ENCODE measurements at places on chromosomes 4 and X. TPM values are rescaled to one million over a fixed set of nuclear protein-coding genes. Genes with fewer than 3 reads are reported as not detected.

- peak; percentile 7 for DNase-seq
- H3K27me3 ChIP-seq = no peaks in the 10 kb centered on the region
- H3K4me3 ChIP-seq = peak overlapping the region; percentile 30
- no peaks in the 10 kb centered on the region for H3K4me1 ChIP-seq
- H3K27ac ChIP-seq = peak overlapping the region; percentile 22
Measured at GRCh38 chr4:187814737-187815465, 180.7 kb upstream of the ZFP42 start.

PLAC8 gene
- 0.84 TPM for total RNA-seq

DNA sequence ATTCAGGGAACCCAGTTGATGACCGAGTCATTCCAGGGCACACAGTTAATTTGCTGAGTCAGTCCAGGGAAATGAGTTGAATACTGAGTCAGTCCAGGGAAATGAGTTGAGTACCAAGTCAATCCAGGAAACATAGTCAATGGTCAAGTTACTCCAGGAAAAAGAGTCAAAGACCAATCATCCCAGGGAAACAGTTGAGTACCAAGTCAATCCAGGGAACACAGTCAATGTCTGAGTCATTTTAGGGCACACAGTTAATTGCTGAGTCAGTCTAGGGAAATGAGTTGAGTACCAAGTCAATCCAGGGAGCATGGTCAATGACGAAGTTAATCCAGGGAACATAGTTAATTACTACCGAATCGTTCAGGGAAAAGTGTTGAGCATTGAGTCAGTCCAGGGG lies 754.4 kb downstream of the NLGN4X start:
- H3K4me1 ChIP-seq = no peaks in the 10 kb centered on the region
- no peak for DNase-seq
- H3K36me3 ChIP-seq = no peaks in the 10 kb centered on the region
- H3K4me3 ChIP-seq = no peak overlapping the region

- no peaks in the 10 kb centered on the region for H3K4me1 ChIP-seq
- no peak overlapping the region for H3K27ac ChIP-seq
- no peaks in the 10 kb centered on the region for H3K36me3 ChIP-seq
- no peaks in the 10 kb centered on the region for H3K27me3 ChIP-seq
- no peak overlapping the region for H3K4me3 ChIP-seq
- DNase-seq = peak; percentile 2
Measured at GRCh38 chr4:45648846-45649245, 475.0 kb downstream of the GABRG1 start.

EPHA5 gene
- total RNA-seq = 0.66 TPM

PRSS12 gene
- total RNA-seq = 7.1 TPM

DNA sequence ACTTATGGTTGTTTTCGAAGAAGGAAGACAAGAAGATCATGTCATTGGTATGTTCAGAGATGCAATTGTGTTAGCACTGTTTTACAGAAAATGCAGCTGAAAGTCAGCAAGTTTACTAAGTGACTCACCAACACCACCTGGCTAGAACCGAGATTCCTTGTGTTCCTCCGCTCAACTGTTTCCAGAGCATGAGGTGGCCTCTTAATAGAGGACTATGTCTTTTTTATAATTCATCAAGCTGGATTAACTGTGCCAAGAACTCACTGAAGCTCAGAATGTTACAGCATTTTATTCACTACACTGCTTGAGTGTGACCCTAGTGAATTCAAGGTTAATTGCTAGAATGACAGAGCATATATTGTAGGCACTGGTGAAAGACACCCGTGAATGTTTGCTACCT lies 1573.5 kb upstream of the TENM3 start:
- no peaks in the 10 kb centered on the region for H3K27me3 ChIP-seq
- no peak for DNase-seq
- no peak overlapping the region for H3K4me3 ChIP-seq
- no peaks in the 10 kb centered on the region for H3K4me1 ChIP-seq

- DNase-seq = peak; percentile 12
- H3K36me3 ChIP-seq = no peaks in the 10 kb centered on the region
- H3K27ac ChIP-seq = no peak overlapping the region
- no peaks in the 10 kb centered on the region for H3K4me1 ChIP-seq
Measured at GRCh38 chr4:80257851-80258250, 8.6 kb upstream of the FGF5 start.

IGFBP7 gene
- total RNA-seq = 131 TPM

UGT2B11 gene
- 0.13 TPM for total RNA-seq

- H3K27ac ChIP-seq = no peak overlapping the region
- H3K4me1 ChIP-seq = no peaks in the 10 kb centered on the region
- DNase-seq = no peak
- H3K36me3 ChIP-seq = no peaks in the 10 kb centered on the region
- H3K27me3 ChIP-seq = peaks cover 63% of the 10 kb centered on the region
- no peak overlapping the region for H3K4me3 ChIP-seq
Measured at GRCh38 chr4:1400831-1401408, 5.3 kb downstream of the NKX1-1 start.

- no peak for DNase-seq
- H3K4me3 ChIP-seq = no peak overlapping the region
- H3K27me3 ChIP-seq = peaks cover 6% of the 10 kb centered on the region
Measured at GRCh38 chrX:21700967-21701366, 42.8 kb upstream of the KLHL34 start.

GRCh38 chr4:30866346-30866745 lies 146.2 kb downstream of the PCDH7 start:
- no peak overlapping the region for H3K27ac ChIP-seq
- DNase-seq = peak; percentile 66
- H3K27me3 ChIP-seq = no peaks in the 10 kb centered on the region
- H3K36me3 ChIP-seq = no peaks in the 10 kb centered on the region
- peaks cover 2% of the 10 kb centered on the region for H3K4me1 ChIP-seq
- H3K4me3 ChIP-seq = no peak overlapping the region

DNA sequence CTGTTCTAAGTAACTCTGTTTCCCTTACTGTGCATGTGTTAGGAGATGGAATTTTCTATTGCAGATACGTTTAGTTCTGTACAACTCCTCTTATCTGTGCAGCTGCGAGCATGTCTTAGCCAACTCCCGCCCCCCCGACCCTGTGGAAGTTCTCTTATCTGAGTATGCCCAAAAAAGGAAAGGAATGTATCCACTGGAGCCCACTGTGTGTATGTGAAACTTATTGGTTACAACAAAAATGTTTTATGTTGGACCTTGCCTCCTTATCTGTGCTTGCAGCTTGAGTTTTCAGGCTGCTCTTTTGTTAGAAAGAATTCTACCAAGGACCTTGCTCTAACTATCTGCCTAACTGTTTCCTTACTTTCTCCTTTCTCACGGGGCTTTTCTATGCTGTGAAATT lies 24.2 kb upstream of the DCAF8L2 start:
- peaks cover 3% of the 10 kb centered on the region for H3K27me3 ChIP-seq
- no peaks in the 10 kb centered on the region for H3K4me1 ChIP-seq
- no peak overlapping the region for H3K27ac ChIP-seq
- H3K36me3 ChIP-seq = no peaks in the 10 kb centered on the region
- peak; percentile 9 for DNase-seq

SRPX gene
- total RNA-seq = 47.4 TPM

- H3K27me3 ChIP-seq = no peaks in the 10 kb centered on the region
- H3K4me1 ChIP-seq = peaks cover 3% of the 10 kb centered on the region
- no peak for DNase-seq
Measured at GRCh38 chr4:185222598-185222997, 13.2 kb downstream of the SNX25 start.

H2BW1 gene
- not detected for total RNA-seq

GRCh38 chrX:143642426-143642825 lies 6.5 kb upstream of the SLITRK4 start:
- DNase-seq = no peak
- H3K27ac ChIP-seq = no peak overlapping the region
- no peaks in the 10 kb centered on the region for H3K36me3 ChIP-seq
- H3K27me3 ChIP-seq = no peaks in the 10 kb centered on the region

TMPRSS11B gene
- not detected for total RNA-seq

- H3K4me3 ChIP-seq = no peak overlapping the region
- no peaks in the 10 kb centered on the region for H3K36me3 ChIP-seq
- no peaks in the 10 kb centered on the region for H3K27me3 ChIP-seq
Measured at GRCh38 chr4:58144721-58145120, 1034.5 kb upstream of the IGFBP7 start.

CSAG1 gene
- total RNA-seq = not detected

GRCh38 chr4:171956678-171957077 lies 143.5 kb downstream of the GALNTL6 start:
- H3K36me3 ChIP-seq = no peaks in the 10 kb centered on the region
- H3K4me1 ChIP-seq = no peaks in the 10 kb centered on the region
- no peak overlapping the region for H3K4me3 ChIP-seq
- no peak for DNase-seq

DMD gene
- total RNA-seq = 106 TPM

GRCh38 chrX:109336141-109336540 lies 145.7 kb downstream of the GUCY2F start:
- H3K27me3 ChIP-seq = peaks cover 7% of the 10 kb centered on the region
- no peaks in the 10 kb centered on the region for H3K36me3 ChIP-seq
- DNase-seq = no peak
- H3K4me3 ChIP-seq = no peak overlapping the region
- H3K27ac ChIP-seq = no peak overlapping the region
- no peaks in the 10 kb centered on the region for H3K4me1 ChIP-seq

DNA sequence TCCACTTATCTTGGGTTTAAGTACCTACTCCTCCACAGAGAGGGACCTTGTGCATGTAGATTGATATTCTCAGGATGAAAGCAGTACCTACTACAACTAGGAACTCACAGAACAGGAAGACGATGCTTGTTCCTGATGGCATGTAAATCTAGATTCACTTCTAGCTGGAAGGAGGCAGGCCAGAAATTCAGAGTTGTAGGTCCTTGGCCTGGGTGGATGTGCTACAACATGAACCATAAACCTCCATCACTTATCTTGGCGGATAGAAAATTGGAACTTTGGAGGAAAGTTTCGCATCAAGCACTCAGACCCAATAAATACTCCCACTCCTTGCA lies 9.3 kb upstream of the SMIM20 start:
- no peaks in the 10 kb centered on the region for H3K36me3 ChIP-seq
- H3K4me1 ChIP-seq = peaks cover 5% of the 10 kb centered on the region
- H3K27me3 ChIP-seq = no peaks in the 10 kb centered on the region
- H3K4me3 ChIP-seq = no peak overlapping the region
- DNase-seq = no peak
- no peak overlapping the region for H3K27ac ChIP-seq

CHRNA9 gene
- 0.04 TPM for total RNA-seq

DNA sequence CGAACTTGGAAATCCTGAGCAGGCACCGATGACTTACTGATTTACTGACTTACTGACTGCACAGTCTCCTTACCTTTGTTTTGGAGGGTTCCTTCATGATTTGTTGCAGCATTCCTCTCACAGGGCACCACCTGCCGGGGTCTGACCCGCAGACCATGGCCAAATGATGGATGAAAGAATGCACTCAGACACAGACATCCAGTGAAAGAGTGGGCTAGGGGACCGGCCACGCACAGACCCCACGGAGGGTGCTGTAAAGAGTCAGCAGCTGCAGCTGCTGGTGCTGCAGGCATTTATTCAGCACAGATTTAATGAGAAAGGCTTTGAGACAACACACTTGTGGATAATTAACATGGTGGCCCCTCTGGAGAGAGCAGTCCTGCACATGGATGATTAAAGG lies 3.4 kb downstream of the MAGEB5 start:
- H3K27ac ChIP-seq = no peak overlapping the region
- no peak for DNase-seq
- no peak overlapping the region for H3K4me3 ChIP-seq
- H3K27me3 ChIP-seq = peaks cover 8% of the 10 kb centered on the region

- H3K4me3 ChIP-seq = no peak overlapping the region
- H3K27me3 ChIP-seq = no peaks in the 10 kb centered on the region
- no peak overlapping the region for H3K27ac ChIP-seq
Measured at GRCh38 chr4:20044502-20044911, 207.2 kb upstream of the SLIT2 start.

DNA sequence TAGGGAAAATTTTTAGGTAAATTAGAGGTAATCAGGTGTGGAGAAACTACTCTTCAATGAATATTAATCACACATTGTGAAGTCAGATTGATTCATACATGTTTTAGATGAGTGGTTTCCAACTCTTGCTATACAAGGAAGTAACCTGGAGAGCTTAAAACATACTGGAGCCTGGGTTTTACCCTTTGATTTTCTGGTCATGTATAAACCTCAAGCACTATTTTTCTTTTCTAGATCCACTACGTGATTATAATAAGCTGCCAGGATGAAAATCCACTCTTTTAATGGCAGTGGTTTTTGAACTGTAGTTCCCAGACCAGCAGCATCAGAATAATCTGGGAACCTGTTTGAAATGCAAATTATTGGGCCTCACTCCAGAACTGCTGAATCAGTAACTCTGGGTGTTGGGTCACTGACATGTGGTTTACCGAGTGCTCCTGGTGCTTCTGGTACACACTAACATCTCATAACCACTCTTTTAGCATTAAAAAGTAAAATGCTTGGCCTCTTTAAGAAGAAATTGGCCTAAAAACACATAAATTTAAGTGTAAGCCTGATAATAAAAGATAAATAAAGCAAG lies 63.4 kb downstream of the DCAF12L1 start:
- H3K4me3 ChIP-seq = no peak overlapping the region
- no peaks in the 10 kb centered on the region for H3K4me1 ChIP-seq
- no peak overlapping the region for H3K27ac ChIP-seq
- no peaks in the 10 kb centered on the region for H3K27me3 ChIP-seq
- no peak for DNase-seq

DCLK2 gene
- 4.5 TPM for total RNA-seq

ARX gene
- 1.4 TPM for total RNA-seq

GRCh38 chrX:129522184-129523078 lies 859 bp downstream of the SMARCA1 start:
- peak overlapping the region; percentile 98 for H3K27ac ChIP-seq
- H3K27me3 ChIP-seq = no peaks in the 10 kb centered on the region
- peak; percentile 85 for DNase-seq

MEPE gene
- total RNA-seq = not detected

GLRB gene
- 8.9 TPM for total RNA-seq

DNA sequence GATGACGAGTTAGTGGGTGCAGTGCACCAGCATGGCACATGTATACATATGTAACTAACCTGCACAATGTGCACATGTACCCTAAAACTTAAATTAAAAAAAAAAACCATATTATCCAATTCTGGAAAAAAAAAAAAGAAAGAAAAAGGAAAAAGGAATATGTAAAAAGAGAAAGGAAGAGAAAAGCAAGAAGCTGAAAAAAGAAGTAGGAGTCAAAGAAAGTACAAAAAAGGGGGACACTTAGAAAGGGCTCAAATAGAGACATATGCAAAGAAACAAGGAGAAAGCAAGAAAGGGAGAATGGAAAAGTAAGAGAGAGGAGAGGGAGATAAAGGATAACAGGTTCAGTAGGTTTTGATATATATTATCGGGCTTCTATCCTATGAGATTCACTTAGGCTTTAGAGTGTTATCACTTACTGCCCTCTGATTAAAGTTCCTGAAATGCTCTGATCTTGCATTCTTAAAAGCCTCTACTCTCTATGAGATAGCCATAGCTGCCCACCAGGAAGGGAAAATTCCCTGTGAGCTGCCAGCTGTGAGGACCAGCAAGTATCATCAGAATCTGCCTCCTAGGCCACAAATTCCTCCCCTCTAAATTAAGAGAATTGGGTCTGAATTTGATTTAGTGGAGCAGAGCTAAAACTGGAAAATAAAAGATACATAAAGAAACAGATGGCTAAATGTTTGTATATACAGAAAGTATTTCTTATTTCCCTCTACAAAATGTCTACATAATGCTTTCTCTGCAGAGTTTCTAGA lies 95.2 kb downstream of the AMMECR1 start:
- no peak overlapping the region for H3K4me3 ChIP-seq
- H3K36me3 ChIP-seq = no peaks in the 10 kb centered on the region
- no peak for DNase-seq
- no peak overlapping the region for H3K27ac ChIP-seq
- H3K27me3 ChIP-seq = peaks cover 2% of the 10 kb centered on the region

GRCh38 chr4:56288663-56289062 lies 98.6 kb downstream of the AASDH start:
- no peaks in the 10 kb centered on the region for H3K36me3 ChIP-seq
- no peak overlapping the region for H3K4me3 ChIP-seq
- DNase-seq = no peak
- H3K4me1 ChIP-seq = no peaks in the 10 kb centered on the region
- H3K27ac ChIP-seq = no peak overlapping the region

Data from muscle of leg (tissue), 16 donors.